CD4-positive, alpha-beta T cell treated with Interleukin-17A for 1 hour (primary cell): ENCODE measurements at places on chromosomes 3 and 15.

GRCh38 chr3:78562328-78562727 lies 1205.5 kb downstream of the ROBO1 start:
- no peak for DNase-seq

DNA sequence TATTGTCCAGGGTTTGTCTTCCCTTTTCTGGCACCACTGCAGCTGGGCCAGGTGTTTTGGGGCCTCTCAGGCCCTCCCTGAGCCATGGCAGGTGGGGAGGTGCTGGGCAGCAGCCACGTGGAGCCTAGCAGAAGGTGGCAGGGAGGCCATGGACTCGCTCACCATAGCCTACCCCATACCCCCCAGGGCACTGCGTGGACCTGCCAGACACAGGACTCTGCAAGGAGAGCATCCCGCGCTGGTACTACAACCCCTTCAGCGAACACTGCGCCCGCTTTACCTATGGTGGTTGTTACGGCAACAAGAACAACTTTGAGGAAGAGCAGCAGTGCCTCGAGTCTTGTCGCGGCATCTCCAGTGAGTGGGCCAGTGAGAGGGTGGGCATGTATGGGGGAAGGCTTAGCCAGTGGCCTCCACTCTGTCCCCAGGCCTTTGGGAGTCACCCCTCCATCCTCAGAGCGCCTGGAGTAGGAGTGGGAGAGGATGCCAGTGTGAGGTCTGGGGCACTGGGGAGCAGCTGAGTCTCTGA lies 11.9 kb downstream of the SPINT1 start:
- DNase-seq, result no peak

DNA sequence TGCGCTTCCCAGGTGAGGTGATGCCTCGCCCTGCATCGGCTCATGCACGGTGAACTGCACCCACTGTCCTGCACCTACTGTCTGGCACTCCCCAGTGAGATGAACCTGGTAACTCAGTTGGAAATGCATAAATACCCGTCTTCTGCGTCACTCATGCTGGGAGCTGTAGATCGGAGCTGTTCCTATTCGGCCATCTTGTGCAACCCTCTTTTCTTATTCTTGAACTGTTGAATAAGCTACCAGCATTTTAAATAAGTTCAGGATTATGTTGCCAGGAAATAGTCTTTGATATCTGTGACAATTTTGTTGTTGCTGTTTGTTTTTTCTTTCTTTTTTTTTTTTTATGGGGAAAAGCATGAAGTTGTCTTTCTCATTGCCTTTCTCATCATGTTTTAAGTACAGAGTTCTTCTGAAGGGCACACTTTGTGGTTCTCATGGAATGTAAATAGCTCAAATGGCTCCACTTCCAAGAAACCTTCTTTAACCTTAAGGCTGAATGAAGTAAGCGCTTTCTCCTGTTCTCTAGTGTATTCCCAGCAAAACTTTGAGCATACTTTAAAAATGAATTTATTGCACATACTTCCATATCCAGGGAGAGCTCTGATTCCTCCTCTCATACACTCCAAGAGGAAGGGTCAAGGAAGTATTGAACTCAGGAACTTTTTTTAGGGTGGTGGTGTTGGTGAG lies 468.0 kb upstream of the TBL1XR1 start:
- DNase-seq, result no peak

DNA sequence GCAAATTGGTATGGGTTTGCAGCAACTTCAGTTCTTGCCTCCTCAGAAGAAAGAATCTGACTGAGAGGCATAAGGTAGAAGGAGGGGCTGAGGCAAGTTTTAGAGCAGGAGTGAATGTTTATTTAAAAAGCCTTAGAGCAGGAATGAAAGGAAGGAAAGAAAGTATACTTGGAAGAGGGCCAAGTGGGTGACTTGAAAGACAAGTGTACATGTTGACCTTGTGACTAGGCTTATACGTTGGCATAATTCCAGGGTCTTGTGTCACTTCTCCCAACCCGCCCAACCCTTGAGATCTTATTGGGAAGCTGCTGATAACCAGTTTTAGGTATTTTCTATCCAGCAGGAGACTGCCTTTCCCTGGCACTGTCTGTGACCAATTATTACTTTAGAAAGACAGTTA lies 436.9 kb upstream of the ZNF717 start:
- DNase-seq, result no peak

- no peak for DNase-seq
Measured at GRCh38 chr3:65343736-65344135, 655.9 kb upstream of the ADAMTS9 start.

GRCh38 chr15:25368850-25369249 lies 70.0 kb downstream of the UBE3A start:
- DNase-seq, result no peak

GRCh38 chr15:82130248-82130647 lies 84.4 kb upstream of the MEX3B start:
- no peak for DNase-seq

DNA sequence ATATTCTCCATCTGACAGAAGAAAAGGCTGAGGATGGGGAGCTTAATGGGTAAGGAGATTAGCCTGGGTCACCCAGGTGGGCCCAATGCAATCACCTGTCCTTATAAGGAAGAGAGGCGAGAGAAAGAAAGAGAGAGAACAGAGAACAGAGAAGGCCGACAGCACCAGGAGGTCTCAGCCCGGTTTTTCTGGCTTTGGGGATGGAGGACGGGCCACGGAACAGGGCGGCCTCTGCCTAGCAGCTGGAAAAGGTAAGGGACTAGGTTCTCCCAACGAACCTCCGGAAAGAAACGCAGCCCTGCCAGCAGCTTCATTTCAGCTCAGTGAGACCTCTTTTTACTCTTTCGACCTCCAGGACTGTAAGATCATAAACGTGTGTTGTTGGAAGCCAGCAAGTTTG lies 196.0 kb upstream of the LYSMD4 start:
- DNase-seq, result no peak

DNA sequence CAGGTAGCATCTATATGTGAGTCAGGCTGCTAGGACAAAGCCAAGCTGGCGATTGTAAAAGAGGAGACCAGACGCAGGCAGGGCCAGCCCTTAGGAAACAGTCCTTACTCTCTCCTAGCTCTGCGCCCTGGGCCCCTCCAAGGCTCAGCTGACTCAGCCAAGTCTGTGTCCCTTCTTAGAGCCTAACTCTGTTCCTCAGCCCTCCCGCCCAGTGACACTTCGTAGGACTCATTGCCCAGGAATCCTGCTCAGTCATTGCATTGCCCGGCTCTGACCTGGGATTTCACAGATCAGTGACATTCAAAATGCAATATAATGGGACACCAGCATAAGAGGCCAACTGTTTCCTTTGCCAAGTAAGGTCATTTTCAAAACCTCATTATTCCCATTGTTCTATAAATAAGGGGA lies 244.2 kb downstream of the TLE3 start:
- no peak for DNase-seq
